K562 (cell line): ENCODE measurements at places on chromosomes 11 and 22. TPM values are rescaled to one million over a fixed set of nuclear protein-coding genes. Genes with fewer than 3 reads are reported as not detected.
A peak's percentile ranks its signal among the peaks of the same experiment; 100 is the strongest.

DNA sequence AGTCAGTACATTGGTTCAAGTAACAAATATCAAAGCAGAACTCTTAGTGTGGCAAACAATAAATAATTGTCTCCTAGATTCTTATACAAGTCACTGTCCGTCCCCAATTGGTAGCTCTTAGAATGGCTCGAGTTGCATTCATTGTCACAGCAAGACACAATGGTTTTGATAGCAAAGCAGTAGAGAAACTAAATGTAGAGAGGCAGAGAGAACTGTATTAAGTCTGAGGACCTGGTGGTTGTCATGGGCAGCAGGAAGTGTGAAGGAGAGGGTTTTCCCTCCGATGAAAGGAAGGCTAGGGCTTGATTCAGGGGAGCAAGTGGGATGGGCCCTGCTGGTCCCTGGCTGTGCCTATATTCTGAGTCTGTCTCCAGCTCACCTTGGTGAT lies 36.6 kb downstream of the RCOR2 start:
- no peaks in the 10 kb centered on the region for H3K27me3 ChIP-seq
- H3K4me3 ChIP-seq = no peak overlapping the region
- H3K4me1 ChIP-seq = peaks cover 18% of the 10 kb centered on the region
- H3K36me3 ChIP-seq = peaks cover 26% of the 10 kb centered on the region; the same call in 2 of the 3 replicates
- no peak overlapping the region for H3K27ac ChIP-seq

GRCh38 chr11:75148436-75148983 lies 2.4 kb upstream of the SLCO2B1 start:
- no peak overlapping the region for H3K27ac ChIP-seq
- no peaks in the 10 kb centered on the region for H3K36me3 ChIP-seq
- no peak for DNase-seq
- H3K4me3 ChIP-seq = no peak overlapping the region
- H3K27me3 ChIP-seq = no peaks in the 10 kb centered on the region

- peaks cover 5% of the 10 kb centered on the region; the same call in 1 of the 3 replicates for H3K36me3 ChIP-seq
- no peak for DNase-seq
- no peak overlapping the region for H3K4me3 ChIP-seq
- H3K27ac ChIP-seq = no peak overlapping the region
Measured at GRCh38 chr11:43735961-43736360, 55.4 kb downstream of the HSD17B12 start.

The ALX4 gene
- polyA plus RNA-seq = 0.23 and 0.51 TPM in 2 replicates

- no peak overlapping the region for H3K27ac ChIP-seq
- no peak for DNase-seq
- no peaks in the 10 kb centered on the region; the same call in 2 of the 3 replicates for H3K36me3 ChIP-seq
- H3K27me3 ChIP-seq = no peaks in the 10 kb centered on the region
- H3K4me3 ChIP-seq = no peak overlapping the region
Measured at GRCh38 chr22:27842669-27843431, 41.3 kb upstream of the MN1 start.

The FGF19 gene
- polyA plus RNA-seq = not detected in 2 replicates

DNA sequence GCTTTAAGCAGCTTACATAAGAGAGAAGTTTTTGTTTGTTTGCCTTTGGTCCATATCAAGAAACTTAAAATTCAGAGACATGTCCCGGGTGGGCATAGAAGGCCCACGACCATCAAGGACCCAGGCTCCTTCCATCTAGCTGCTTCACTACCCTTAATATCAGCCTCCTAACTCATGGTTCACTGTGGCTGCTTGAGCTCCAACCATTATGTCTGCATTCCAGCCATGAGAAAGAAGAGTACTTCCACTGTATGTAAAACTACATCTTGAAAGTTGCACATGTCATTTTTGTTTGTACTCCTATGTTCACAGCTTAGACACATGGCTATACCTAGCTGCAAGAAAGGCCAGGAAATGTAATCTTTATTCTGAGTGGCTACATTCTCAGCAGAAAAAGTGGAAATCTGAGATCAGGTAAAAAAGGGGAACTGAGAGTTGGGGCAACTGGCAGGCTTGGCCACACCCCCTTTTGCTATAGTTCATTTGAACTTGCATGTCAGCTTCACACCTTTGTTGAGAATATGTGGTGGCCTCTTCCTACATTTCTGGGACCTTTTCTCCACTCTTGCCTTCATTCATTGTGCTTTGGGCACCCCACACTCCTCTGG lies 81.3 kb upstream of the TP53I11 start:
- DNase-seq = no peak
- H3K27ac ChIP-seq = no peak overlapping the region
- H3K4me3 ChIP-seq = no peak overlapping the region
- no peaks in the 10 kb centered on the region for H3K36me3 ChIP-seq

GRCh38 chr22:37030560-37031281 lies 11.2 kb downstream of the MPST start:
- H3K27me3 ChIP-seq = no peaks in the 10 kb centered on the region
- no peak overlapping the region for H3K4me3 ChIP-seq
- DNase-seq = no peak
- H3K36me3 ChIP-seq = peaks cover 34% of the 10 kb centered on the region; the same call in 2 of the 3 replicates
- H3K4me1 ChIP-seq = peaks cover 10% of the 10 kb centered on the region
- no peak overlapping the region for H3K27ac ChIP-seq

The MED15 gene
- 102 and 130 TPM in 2 replicates for polyA plus RNA-seq

DNA sequence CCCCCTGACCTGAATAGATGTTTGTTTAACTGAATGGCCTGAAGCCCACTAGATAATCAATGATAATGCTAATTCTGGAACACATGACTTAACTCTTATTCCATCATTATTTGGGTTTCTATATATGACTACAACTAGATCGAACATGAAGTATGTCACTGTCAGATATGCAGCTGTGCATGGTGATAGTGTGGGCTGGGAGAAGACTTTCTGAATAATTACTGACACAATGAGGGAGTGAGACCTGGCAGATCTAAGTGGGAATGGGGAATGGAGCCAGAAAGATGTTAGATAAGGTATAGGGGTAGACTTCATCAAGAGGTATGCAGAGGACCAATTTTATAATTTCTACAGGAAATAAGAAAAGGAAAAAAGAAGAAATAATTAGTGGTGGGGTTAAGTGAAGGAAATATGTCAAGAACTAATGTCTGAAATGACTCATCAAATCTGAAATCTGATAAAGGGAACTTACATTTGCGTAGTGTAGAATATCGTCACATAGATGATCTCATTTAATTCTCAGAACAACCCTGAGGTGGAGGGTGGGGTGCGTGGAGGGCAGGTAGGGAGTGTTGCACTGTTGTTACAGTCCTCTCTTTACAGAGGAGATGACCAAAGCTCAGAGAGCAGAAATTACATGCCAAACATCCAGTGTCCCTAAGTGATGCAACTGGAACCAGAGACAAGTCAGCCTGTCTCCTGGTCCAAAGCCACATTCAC lies 68.2 kb upstream of the EED start:
- no peaks in the 10 kb centered on the region; the same call in 2 of the 3 replicates for H3K27me3 ChIP-seq
- peak; percentile 74 for DNase-seq

The MUC5B gene
- 0.04 TPM in 1 of 2 replicates, not detected in the other for polyA plus RNA-seq

The BTBD10 gene
- 11.9 and 15.0 TPM in 2 replicates for polyA plus RNA-seq

The PGGHG gene
- 74.2 and 85.1 TPM in 2 replicates for polyA plus RNA-seq

GRCh38 chr11:124754710-124755109 lies 2.7 kb upstream of the VSIG2 start:
- H3K27ac ChIP-seq = no peak overlapping the region
- H3K4me1 ChIP-seq = peaks cover 30% of the 10 kb centered on the region
- no peak overlapping the region for H3K4me3 ChIP-seq
- H3K27me3 ChIP-seq = peaks cover 65% of the 10 kb centered on the region

GRCh38 chr11:102346748-102347461 lies at the start of gene BIRC2:
Gene BIRC2 (plus strand): TSS chr11:102347214. CDS start chr11:102349855, 2,641 bp downstream.
- peak; percentile 87 for DNase-seq
- peaks cover 12% of the 10 kb centered on the region for H3K4me1 ChIP-seq
- H3K36me3 ChIP-seq = peaks cover 18% of the 10 kb centered on the region
- H3K27ac ChIP-seq = peak within 1 kb of the TSS; percentile 86

The MRGPRF gene
- polyA plus RNA-seq = not detected in 2 replicates

DNA sequence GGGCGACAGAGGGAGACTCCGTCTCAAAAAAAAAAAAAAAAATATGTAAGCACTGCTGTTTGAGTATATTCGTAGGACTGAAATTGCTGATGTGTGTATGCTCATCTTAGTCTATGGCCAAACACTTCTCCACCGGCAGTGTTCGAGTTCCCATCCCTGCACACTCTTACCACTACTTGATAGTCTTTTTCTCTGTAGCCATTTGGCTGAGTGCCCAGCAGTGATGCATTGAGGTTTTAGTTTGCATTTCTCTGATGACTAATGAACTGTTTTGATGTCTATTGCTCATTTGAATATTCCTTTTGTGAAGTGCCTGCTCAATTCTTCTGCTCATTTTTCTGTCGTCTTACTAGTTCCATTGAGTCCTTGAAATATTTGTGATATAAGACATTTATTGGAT lies 1.9 kb downstream of the TIRAP start:
- H3K36me3 ChIP-seq = no peaks in the 10 kb centered on the region
- DNase-seq = no peak
- H3K27ac ChIP-seq = no peak overlapping the region
- H3K4me1 ChIP-seq = peaks cover 26% of the 10 kb centered on the region
- no peaks in the 10 kb centered on the region for H3K27me3 ChIP-seq

DNA sequence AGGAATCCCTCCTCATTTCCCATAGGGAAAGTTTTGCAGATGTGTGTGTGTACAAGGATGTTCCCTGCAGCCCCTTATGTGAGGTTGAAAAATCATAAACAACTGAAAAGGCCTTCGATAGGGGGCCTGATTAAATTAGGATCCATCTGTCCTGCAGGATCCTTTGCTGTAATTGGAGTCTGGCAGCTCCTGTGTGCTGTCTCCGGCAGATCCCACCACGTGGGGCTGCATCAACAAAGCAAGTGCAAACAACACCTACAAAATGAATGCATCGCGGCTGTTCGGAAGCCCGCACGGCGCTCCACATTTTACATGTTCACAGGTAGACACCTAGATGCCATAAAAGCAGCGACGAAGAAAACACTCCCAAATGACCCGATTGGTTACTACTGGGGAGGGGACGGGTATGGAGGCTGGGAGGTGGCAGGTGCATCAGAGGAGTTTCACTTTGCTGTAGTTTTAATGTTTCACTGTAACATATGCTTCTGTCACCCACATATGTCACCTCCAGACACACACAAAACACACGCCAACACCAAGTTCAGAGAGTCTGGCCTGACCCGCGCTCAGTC lies 52.2 kb downstream of the NFAM1 start:
- no peak overlapping the region for H3K4me3 ChIP-seq
- no peaks in the 10 kb centered on the region for H3K27me3 ChIP-seq
- H3K27ac ChIP-seq = no peak overlapping the region
- H3K36me3 ChIP-seq = no peaks in the 10 kb centered on the region
- no peak for DNase-seq

DNA sequence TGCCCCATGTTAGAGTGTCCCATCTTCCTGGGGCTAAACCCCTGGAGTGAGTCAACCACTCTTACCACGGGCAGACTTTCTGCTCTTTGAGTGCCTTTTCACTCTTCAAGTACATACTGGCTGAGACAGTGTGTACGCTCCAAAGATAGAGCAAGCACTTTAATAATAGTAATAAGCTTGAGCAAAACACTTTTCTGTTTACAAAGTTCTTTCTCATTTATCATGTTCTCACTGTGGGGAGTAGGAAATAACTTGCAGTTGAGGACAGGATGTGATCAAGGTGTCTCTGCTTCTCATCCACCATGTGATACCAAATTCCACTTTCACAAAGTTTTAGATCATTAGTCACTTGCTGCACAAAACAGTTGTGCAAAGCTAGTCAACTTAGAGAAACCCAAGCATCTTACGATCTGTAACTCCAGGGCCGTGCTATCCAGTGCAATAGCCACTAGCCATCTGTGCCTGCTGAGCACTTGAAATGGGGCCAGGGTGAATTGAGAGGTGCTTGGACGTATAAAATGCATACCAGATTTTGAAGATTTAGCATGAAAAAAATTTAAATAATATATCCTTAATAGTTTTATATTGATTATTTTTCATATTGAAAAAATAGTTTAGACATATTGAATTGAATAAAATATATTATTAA lies 135.3 kb downstream of the KIF18A start:
- H3K4me1 ChIP-seq = no peaks in the 10 kb centered on the region
- H3K27me3 ChIP-seq = no peaks in the 10 kb centered on the region
- no peaks in the 10 kb centered on the region for H3K36me3 ChIP-seq
- no peak overlapping the region for H3K4me3 ChIP-seq
- DNase-seq = no peak

The TOMT gene
- not detected in 2 replicates for polyA plus RNA-seq

The PATE2 gene
- 0.05 TPM in 1 of 2 replicates, not detected in the other for polyA plus RNA-seq

DNA sequence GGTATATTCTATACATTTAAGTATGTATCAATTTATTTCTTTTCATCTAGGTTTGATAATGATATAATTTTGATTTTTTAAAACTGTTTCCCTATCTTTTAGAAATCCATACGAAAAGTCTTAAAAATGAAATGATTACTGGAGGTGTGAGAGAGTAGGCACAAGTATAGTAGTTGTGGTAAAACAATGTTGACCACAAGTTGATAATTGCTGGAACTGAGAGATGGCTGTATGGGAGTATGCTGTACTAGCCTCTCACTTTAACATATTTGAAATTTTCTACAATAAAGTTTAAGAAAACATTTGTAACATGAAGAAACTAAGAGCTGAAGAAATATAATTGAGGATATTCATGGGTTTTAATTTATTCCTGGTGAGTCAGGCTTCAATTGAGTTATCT lies 30.0 kb downstream of the FSHB start:
- no peak overlapping the region for H3K4me3 ChIP-seq
- no peaks in the 10 kb centered on the region for H3K27me3 ChIP-seq
- H3K27ac ChIP-seq = no peak overlapping the region
- no peaks in the 10 kb centered on the region for H3K4me1 ChIP-seq
- H3K36me3 ChIP-seq = no peaks in the 10 kb centered on the region

The ACRV1 gene
- polyA plus RNA-seq = not detected in 2 replicates

The KCNE3 gene
- 8.7 and 9.9 TPM in 2 replicates for polyA plus RNA-seq

The USP47 gene
- polyA plus RNA-seq = 26.0 and 32.7 TPM in 2 replicates

- H3K4me1 ChIP-seq = no peaks in the 10 kb centered on the region
- H3K36me3 ChIP-seq = no peaks in the 10 kb centered on the region
- DNase-seq = no peak
- H3K27me3 ChIP-seq = no peaks in the 10 kb centered on the region
- no peak overlapping the region for H3K27ac ChIP-seq
Measured at GRCh38 chr11:115100706-115101105, 403.5 kb downstream of the CADM1 start.

GRCh38 chr22:24736526-24737053 lies 37.9 kb downstream of the PIWIL3 start:
- H3K4me3 ChIP-seq = no peak overlapping the region
- DNase-seq = no peak
- no peaks in the 10 kb centered on the region for H3K27me3 ChIP-seq
- H3K4me1 ChIP-seq = peaks cover 4% of the 10 kb centered on the region; the same call in 1 of the 3 replicates
- H3K27ac ChIP-seq = no peak overlapping the region

DNA sequence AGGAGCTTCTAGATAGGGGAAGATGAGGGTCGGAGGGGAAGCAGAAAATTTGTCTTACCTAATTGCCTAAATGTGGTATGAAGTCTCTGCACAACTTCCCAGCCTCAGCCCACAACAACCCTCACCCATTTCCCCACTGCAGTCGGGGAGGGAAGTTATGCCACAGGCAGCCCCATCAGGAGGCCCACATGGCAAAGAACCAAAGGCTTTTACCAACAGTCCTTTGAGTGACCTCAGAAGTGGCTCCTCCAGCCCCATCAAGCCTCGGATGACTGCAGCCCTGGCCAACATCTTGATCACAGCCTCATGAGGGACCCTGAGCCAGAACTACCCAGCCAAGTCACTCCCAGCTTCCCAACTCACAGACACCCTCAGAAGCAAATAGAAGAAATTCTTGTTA lies 54.8 kb downstream of the CHST1 start:
- no peaks in the 10 kb centered on the region for H3K4me1 ChIP-seq
- H3K4me3 ChIP-seq = no peak overlapping the region
- H3K27me3 ChIP-seq = peaks cover 9% of the 10 kb centered on the region; the same call in 1 of the 2 replicates
- no peak for DNase-seq

The SERPIND1 gene
- not detected in 2 replicates for polyA plus RNA-seq

- peaks cover 8% of the 10 kb centered on the region for H3K4me1 ChIP-seq
- no peaks in the 10 kb centered on the region for H3K27me3 ChIP-seq
- peak; percentile 86 for DNase-seq
Measured at GRCh38 chr11:72413914-72414628, 20.3 kb downstream of the CLPB start.
